ENCODE measurements at places on chromosomes 4 and X.

DNA sequence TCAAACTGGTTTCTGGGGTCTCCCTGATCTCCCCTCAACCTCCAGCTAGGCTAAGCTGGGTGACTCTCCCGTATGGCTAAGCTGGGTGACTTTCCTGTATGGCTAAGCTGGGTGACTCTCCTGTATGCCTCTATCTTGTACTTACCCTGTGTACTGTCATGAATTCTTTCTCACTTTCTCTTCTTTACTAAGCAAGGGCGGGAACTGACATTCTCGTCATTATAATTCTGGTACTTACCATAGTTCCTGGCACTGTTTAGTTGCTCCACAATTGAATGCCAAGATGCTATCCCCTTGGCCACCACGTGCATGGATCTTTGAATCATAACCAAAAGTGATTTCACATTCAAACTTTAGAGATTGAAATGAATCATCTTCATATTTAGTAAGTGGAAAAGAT is 8.8 kb downstream of the INTU start:
- DNase-seq: no peak

- DNase-seq: no peak
These were observed 23.0 kb upstream of the DHX15 start for GRCh38 chr4:24607334-24607733.

- DNase-seq: peak; percentile 67
These were observed 142.0 kb downstream of the RTL3 start for GRCh38 chrX:78517124-78517523.

DNA sequence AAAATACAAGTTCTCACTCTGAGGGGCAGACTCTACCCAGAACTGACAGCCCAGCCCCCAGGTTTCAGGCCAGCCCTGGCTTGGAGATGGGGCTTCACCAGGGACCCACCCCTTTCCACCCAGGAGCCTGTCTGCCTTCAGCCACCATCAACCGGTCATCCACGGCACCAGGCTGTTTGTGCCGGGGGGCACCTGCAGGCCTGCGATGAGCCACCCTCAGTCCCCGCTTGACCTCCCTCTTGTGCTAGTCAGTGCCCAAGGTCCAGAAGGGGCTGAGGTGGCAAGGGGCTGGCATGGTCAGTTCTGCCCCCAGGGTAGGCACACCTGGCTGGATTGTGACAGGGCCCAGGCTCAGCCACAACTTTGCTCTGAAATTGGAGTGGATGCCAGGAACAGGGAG is 82.1 kb downstream of the ADRA2C start:
- DNase-seq: no peak

DNA sequence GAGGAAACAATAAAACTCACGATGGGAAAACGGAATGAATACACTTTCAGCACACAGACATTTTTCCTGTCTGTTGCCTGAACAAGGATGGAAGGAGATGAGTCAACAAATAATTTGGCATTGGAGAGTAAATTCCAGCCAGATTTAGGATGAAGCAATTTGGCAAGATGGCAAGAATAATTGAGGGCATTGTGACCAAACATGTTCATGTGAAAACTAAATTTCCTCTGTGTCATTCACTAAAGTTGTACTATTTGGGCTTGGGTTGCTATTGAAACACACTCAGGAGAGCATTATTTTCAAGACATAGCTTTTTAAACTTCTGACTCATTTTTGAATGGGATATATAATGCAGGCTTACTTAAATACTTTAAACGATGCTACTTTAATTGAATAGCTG is 1614.4 kb downstream of the PCDH19 start:
- DNase-seq: no peak
